Stimulated activated CD8-positive, alpha-beta memory T cell treated with anti-CD3 and anti-CD28 coated beads, Interleukin-15, amount 100 ng/mL, for 24 hours (primary cell): ENCODE measurements at places on chromosomes 4 and X.

DNA sequence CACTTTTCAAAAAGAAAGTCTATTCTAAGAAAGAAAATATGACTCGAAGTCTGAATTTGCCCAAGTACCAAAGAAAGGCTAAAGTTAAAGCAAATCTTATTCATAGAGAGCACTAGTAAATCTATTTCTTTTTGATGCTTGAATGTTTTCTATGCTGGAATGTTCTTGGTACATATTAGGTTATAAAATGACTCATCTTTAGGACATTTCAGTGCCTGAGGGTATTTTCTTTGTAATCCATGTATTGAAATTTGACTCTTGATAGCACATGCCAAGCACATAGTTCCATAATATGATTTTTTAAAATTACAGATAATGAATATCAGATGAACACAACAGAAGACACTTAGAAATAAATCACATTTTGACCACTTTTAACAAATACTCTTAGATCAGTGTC is 232.8 kb downstream of the TRIML1 start:
- DNase-seq: no peak

DNA sequence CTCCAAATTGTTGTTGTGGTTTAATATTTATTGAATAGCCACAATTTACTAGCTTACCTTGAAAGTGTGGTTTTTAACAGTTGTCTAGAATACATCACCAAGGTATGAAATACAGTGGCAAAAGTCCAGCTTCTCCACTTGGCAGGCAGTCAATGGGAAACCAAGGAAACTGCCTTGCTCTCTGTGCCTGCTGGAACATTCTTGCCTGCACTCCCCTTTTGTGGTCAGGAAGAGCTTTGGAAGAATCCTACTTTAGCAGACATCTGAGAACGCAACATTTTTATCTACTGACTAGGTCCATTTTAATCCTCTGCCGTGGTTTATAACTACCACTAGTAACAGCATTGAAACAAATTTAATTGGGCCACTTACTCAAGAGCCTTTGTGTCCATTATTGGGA is 64.5 kb downstream of the TENM3 start:
- no peak for DNase-seq

DNA sequence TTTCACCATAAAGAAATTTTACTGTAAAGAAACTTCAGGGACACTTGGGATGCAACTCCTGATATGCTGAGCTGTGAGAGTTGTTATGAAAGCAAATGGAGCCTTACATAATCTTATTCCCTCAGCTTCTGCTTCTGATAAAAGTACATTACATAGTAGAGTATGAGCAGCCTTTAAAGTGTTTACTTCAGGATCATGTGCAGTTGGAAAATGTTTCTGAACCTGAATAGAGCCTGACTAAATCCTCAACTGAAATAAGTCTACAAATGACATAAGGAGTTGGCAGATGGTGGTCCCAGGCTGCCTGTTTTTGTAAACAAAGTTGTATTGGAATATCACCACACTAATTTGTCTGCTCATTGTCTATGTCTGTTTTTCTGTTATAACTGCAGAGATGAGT is 19.3 kb downstream of the RASSF6 start:
- DNase-seq: no peak

DNA sequence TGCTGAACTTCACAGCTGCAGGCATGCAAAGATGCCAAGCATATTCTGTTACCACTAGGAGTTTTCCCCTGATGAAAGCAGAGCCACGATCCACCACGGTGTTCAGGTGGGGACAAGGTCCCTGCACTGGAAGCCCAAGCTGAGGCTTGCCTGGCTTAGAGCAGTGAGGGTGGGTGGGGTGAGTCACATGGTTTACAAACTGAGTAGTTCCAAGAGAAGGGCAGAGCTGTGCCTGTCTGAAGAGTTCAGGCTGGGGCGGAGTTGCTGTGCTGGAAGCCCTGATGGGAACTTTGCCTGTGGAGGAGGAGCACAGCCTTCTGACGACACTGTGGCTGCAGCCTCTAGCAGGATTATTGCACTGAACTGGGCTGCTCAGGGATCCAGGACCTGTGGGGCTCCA is 45.5 kb downstream of the FAM9B start:
- no peak for DNase-seq

- DNase-seq: no peak
These were observed 389.6 kb downstream of the ARHGAP24 start for GRCh38 chr4:85864259-85865205.

DNA sequence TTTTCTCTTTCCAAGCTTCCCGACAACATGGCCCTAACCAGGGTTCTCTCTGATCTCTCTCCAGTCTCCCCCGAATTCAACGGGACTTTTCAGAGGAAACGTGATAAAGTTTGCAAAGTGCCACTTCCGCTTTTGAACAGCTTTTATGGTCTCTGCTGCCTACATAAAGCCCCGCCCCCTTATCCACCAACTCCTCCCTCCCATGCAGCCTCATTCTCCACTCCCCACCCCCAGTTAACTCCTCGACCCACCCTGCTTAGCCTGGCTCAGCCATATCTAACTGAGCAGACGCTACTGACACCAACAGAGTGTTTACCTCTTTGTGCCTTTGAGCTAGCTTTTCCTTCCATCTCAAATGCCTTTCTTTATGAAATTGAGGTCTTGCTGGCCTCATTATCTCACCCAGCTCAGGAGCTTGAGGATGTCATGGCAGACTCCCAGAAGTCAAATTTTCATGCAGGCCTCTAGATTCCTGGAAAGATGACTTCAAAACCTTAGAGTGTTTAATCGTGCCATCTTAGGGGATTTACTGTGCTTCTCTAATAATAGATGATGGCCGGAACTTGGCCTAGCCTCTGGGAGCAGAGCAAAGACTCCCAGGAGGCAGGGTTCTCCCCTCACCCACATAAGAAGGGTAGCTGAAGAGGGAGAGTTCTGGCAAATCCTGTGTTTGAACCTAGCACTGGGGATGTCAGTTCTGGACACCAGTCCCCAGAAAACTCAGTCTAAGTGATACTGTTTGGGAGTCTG is 606.0 kb downstream of the BCOR start:
- no peak for DNase-seq

DNA sequence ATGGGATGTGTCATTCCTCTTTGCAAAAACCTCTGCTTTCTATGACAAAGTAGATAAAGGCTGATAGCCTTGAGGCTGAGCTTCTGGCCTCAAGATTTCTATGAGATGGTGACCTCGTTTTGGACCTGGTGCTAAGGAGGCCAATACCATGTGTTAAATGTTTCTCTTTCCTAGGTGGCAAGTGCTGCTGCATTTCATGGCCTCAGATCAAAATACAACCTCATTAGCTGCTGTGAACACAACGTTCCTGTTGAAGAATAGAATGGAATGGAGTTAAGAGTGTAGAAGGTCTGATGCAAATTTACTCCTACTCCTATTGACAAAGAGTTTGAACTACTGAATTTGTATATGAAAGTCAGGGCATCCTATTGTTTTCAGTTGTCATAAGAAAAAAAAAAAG is 112.0 kb downstream of the C4orf51 start:
- no peak for DNase-seq

GRCh38 chr4:160375772-160376452 is 1273.0 kb downstream of the RAPGEF2 start:
- no peak for DNase-seq

- no peak for DNase-seq
These were observed 76.1 kb downstream of the KDM6A start for GRCh38 chrX:44949125-44949524.

DNA sequence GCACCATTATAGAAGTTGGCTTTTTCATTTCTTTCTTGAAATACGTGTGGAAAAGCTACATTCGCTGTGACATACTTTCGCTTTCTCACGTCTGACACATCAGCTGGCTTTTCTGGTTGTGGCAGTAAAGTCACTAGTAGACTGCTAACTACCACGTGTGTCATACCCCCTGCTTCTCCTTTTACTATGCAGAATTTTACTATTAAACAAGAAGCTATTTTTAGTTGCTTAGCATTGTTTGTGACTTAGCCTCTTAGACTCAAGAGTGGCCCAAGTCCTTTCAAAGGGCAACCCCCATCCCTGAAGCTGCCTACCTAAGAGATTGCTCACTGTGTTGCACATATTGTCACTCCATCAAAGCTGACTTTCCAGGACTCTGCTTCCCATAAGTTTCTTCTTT is 2.1 kb upstream of the IL2 start:
- no peak for DNase-seq

GRCh38 chr4:7254736-7255487 is 62.6 kb downstream of the SORCS2 start:
- no peak for DNase-seq

DNA sequence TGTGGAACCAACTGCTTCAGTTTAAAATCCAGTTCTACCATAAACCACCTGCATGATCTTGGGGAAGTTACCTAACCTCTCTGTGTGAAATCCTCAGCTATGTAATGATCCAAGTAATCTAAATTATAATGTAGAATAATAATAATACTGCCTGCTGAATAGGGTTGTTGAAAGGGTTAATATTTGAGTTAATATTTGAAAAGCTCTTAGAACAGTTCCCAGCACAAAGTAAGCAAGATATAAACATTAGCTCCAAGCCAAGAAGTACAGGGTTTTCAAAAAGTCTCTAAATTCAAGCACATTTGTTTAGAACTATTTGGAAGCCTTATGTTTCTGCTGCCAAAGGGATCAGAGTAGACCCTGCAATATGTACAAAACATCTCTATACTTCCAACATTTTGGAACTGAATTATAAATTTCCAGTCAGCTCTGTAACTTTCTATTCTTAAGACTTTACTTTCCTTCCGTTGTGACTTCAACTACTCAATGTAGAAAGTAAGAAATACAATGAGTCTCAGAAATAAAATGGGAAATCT is 76.7 kb upstream of the FAM9C start:
- no peak for DNase-seq

GRCh38 chrX:19350941-19351384 is 7.2 kb downstream of the PDHA1 start:
- DNase-seq: no peak

- DNase-seq: no peak
These were observed 28.7 kb downstream of the FAM9C start for GRCh38 chrX:13015536-13016236.

DNA sequence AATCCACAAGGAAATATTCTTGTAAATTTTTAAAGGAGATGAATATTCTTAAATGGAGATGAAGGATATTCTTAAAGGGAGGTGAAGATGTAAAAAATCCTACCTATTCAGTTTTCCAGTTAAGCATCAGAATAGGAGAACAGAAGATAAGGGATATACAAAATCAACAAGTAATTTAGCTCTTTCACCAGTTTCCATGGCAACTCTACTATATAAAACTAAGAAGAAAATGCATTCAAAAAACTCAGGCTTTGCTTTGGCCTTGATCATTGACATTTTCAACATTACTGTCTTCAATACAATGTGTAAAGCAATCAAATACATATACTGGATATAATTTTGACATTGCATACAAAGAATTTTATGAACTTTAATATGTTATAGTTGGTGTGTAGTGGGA is 622.7 kb upstream of the GRID2 start:
- DNase-seq: no peak

DNA sequence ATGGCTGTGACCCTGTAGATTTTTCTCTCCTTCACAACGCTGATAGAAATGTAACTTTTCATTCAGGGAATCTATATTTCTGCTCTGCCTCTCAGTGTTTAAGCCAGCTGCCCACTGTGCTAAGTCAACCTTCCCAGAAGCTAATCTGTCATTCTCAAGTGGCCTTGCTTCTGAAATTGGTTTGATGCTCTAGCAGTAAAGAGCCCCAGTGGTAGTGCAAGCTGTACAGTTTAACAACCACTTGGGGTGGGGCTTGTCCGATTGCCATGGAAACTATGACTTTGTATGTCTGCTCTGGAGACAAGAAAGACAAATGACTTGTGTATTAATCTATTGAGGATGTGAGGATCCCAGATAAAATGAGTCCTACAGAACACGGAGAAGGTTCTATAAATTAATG is 620.9 kb upstream of the GALNT7 start:
- DNase-seq: no peak
